ENCODE measurements at places on chromosomes 7 and 10.

GRCh38 chr10:7523656-7524055 is 112.8 kb upstream of the SFMBT2 start:
- no peak for DNase-seq

GRCh38 chr10:95282107-95282506 is 8.7 kb downstream of the PDLIM1 start:
- DNase-seq: no peak

DNA sequence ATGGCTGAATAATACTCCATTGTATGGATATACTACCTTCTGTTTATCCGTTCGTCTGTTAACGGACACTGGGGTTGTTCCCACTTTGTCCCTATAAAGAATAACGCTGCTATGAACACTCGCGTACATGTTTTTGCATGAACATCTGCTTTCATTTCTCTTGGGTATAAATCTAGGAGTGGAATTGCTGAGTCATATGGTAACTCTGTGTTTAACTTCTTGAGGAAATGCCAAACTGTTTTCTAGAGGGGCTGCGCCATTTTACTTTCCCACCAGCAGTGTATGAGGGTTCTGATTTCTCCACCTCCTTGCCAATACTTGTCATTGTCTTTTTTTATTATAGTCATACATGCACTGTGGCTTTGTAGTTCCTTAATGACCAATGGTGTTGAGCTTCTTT is 20.6 kb upstream of the RASSF4 start:
- no peak for DNase-seq

- DNase-seq: no peak
Observed at GRCh38 chr7:157898802-157899505, 562.1 kb downstream of the DNAJB6 start.

- no peak for DNase-seq
Observed at GRCh38 chr7:80472491-80473200, 39.2 kb downstream of the GNAT3 start.

DNA sequence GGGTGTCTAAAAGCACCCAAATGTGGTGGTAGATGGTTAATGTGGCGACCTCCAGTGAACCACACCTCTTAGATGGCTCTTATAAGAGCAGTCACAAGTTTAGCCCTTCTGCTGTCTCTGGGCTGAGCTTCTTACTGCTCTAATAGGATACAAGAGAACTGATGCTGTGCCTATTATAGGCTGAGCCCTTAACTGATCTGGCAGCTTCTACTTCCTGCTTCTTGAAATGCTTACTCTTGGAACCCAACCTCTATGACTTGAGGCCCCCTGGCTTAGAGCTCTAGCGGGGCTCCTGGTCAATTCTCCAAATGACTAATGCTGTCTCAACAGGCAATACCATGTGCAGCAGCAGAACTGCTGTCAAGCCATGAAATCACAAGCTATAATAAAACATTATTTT is 35.0 kb upstream of the LSM8 start:
- no peak for DNase-seq

- no peak for DNase-seq
Observed at GRCh38 chr10:11539191-11539868, 72.1 kb downstream of the USP6NL start.

GRCh38 chr10:16192337-16192736 is 244.5 kb upstream of the PTER start:
- DNase-seq: no peak

DNA sequence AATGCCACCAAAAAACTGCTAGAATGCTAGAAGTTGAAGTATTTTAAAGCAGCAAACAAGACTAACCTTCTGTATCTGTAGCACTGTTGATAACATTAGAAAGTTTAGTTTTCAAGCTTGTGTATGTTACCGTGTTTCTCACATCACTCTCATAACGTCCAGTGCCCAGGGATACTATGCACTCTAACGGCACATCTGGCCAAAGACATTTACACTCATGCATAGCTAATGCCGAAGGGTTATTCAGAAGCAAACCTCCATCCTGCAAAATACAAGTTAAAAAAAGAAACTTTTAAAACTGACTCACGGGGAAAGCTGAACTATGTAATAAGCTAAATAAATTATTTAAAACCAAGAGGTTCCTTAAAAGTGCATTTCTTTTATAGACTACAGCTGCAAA is 22.9 kb upstream of the NRCAM start:
- no peak for DNase-seq

DNA sequence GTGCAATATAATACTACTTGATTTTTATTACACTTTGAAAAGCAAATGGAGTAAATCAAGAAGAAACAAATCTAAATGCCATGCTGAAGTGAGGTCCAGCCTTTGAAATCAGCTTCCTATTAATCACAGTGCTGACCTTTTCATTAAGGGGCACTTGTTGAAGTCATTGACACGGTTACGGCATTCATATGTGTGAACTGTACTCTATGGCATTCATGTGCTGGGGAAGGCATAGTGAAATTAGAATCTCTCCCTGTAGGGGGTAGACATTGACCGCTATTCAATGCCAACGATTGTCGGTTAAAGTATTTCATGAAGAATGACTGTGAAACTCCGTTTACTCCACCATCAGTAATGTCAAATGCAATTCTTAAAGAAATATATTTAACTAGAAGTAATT is 296.1 kb upstream of the SEMA3A start:
- DNase-seq: no peak

- DNase-seq: no peak
Observed at GRCh38 chr7:57256637-57257375, 124.6 kb upstream of the ZNF479 start.

DNA sequence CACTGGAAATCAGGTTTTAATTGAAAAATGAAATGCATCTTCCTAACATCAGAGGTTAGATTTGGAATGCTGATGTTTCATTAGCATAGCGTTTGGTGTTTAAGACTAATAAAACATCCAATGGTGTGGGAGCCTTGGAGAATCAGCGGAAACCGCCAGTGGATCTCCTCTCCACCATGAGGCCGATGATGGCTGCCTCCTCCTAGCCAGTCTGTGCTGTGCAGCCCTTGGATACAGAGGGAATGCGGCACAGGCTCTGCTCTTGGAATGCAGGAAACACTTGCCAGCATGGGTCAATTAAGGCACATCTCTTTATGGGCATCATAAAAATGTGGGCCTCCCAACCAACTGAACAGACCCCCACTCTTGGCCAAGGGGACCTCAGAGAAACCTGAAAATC is 259.9 kb downstream of the GLRX3 start:
- no peak for DNase-seq

- no peak for DNase-seq
Observed at GRCh38 chr7:97671571-97671970, 60.3 kb upstream of the TAC1 start.

DNA sequence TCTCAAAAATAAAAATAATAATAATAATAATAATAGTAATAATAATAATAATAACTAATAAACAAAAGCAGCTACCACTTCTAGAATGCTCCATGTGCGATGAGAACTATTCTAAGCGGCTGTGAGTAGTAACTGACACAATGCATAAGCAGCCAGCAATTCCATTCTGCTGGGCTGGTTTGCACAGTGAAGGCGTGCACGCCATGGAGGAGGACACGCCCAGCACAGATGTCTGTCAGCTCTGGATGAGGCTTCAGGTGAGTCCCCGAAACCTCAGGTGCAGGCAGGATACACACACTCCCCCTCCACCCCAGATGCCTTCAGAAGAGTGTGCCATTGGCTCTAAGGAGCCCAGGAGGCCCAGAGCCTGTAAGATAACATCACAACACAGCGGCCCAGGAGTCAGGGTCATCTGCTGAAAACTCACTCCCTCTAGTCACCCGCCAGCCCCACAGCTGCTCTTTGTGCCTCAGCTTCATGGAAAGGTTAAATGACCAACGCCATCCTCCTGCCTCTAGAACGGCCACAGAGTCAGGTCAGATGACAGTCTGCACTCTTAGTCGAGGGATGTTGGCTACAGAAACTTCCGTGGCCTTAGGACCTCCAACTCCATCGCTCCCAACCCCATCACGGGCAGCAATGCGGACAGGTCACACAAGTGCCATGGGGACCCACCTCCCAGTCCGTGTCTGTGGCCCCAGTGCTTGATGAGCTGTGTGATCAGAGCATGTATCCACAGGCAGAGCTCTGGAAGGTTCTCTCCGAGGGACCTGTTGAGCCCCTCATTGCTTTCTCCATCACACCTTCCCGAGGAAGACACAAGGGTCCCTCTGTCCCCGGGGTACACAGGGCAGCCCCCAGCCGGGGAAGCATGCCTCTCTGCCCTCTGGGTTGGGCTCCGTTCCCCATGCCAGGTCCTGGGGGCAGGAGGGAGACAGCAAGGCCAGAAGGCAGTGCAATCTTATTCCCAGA is 103.9 kb downstream of the CTBP2 start:
- DNase-seq: no peak

GRCh38 chr7:102426268-102427018 is 6.9 kb upstream of the ORAI2 start:
- DNase-seq: no peak

DNA sequence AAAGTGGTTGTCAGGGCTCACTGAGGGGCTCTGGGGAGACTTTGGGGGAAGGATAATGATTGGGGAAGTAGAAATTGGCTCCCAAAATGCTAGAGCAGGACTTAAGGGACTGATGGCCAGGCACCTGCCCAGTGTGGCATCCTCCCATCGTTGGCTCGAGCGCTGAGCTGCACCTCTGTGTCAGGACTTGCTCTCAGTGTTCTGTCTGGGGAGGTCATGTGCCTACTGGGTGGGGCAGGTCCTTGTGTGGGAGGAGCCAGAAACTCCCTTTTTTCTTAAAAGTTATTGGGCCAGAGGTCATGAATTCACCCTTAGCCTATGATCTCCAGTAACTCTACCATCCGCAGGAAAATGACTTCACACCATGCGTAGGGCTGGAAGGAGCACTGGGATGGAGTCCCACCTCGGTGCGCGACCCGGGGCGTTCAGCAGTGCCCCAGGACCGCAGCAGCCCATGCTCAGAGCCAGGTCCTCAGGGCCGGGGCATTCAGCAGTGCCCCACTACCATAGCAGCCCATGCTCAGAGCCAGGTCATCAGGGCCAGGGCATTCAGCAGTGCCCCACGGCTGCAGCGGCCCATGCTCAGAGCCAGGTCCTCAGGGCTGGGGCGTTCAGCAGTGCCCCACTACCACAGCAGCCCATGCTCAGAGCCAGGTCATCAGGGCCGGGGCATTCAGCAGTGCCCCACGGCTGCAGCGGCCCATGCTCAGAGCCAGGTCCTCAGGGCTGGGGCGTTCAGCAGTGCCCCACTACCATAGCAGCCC is 221.9 kb downstream of the EBF3 start:
- DNase-seq: no peak

GRCh38 chr10:50601974-50602373 is 21.8 kb downstream of the SGMS1 start:
- no peak for DNase-seq

DNA sequence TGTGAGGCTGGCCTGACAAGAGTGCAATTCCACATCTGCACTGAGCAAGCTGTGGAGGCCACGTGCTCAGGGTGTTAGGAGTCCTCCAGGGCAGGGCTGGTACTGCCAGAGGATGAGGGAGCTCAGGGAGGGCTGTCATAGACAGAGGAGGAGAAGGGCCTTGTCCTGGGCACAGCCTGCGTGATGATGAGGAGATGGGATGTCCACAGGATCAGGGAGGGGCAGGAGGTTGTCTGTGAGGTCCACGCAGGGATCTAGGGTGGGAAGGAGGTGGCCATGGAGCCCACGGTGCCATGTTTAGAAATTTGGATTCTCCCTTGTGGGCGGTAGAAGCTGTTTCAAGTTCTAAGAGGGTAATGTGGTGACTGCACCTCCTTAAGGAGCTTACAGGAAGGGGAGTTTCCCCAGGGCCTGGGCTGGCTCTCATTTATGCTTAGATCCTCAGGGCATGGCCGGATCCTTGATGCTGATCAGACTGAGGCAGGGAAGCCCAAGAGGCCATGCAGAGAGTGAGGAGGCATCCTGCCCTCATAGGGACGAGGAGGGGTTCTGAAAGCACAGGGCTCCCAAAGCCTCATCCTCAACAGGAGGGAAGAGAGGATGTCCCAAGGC is 30.3 kb downstream of the CHAT start:
- DNase-seq: no peak

- DNase-seq: peak; percentile 14
Observed at GRCh38 chr10:70742537-70743429, 42.4 kb downstream of the TBATA start.

DNA sequence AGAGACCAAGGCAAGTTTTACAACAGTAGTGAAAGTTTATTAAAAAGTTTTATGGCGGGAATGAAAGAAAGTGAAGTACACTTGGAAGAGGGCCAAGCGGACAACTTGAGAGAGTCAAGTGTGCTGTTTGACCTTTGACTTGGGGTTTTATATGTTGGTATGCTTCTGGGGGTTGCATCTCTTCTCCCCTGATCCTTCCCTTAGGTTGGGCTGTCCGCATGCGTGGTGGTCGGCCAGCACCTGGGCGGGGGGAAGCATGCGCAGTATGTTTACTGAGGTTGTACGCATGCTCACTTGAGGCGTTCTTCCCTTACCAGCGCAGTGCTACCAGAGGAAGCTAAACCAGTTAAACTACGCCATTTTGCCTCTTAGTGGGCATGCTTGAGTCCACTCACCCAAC is 31.9 kb downstream of the NUP42 start:
- no peak for DNase-seq

- DNase-seq: peak; percentile 89
Observed at GRCh38 chr7:142587578-142588191, 161.6 kb upstream of the PRSS1 start.

DNA sequence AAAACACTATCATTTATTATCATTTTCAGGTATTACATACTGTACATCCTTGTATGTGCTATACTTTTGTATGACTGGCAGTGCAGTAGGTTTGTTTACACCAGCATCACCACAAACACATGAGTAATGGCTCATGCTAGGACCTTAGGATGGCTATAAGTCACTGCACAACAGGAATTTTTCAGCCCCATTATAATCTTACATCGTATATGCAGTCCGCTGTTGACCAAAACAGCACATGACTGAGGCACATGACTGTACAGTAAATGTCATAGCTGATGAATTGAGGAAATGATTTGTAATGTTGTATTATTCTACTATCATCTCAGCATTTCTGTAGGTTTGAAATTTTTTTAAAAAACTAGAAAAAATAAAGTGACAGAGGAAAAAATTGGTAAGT is 38.6 kb downstream of the BPGM start:
- no peak for DNase-seq

DNA sequence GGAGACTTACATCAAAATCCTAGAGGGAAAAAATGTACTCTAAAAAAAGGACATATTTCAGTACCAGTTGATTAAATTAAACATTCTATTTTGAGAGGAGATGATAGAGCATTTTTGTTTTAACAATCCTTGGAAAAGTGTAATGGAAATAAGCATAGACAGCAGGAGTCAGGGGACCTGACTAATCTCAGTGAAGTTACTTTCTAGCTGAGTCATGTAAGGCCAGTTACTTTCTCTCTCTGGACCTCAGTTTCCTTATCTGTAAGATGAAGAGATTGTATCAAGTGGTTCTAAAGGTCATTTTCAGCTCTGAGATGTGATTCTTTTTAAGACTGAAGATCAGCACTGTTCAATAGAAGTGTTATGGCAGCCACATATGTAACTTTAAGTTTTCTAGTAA is 44.1 kb downstream of the VTI1A start:
- DNase-seq: no peak
